ENCODE measurements at places on chromosomes 11 and 22.

- no peak for DNase-seq
These were observed 418.3 kb upstream of the B3GAT1 start for GRCh38 chr11:134830312-134830711.

GRCh38 chr11:115919341-115920091, 415.3 kb upstream of the CADM1 start:
- DNase-seq, result peak; percentile 20

DNA sequence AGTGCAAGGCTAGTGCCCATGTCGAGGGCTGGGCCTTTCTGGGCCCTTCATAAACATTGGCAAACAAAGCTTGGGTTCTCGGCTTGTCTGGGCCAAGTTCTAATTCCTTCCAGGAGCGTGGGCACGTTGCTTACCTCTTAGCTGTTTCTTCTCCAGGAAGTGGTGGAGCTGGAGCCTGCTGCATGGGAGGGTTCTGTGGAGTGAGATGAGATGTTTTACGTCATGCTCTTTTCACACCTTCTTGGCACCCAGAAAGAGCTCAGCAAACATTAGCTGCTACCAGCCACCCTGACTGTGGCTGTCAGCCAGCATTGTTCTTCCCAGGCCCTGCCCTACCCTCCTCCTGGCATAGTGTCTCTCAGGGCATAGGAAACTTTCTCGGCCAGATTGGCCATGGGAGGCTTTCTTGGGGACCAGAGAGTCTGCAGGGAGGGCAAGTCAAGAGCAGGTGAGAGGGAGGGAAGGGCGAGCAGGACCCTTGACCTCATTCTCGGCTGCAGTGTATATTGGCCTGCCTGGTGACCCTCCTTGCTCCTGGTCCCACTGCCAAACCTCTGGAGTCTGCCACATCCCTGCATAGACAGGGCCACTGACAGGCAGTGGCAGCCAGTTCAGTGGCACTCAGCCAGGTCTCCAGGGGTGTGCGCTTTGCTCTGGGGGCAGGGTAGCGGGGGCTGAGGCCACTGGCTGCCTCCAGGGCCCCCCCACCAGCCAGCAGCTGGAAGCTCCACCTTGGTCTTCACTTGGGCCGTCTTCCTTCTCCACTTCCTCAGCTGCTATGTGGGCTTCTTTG, 98.8 kb downstream of the BCR start:
- DNase-seq, result no peak

- DNase-seq, result peak; percentile 15
These were observed 20.3 kb upstream of the SLN start for GRCh38 chr11:107731941-107732688.

DNA sequence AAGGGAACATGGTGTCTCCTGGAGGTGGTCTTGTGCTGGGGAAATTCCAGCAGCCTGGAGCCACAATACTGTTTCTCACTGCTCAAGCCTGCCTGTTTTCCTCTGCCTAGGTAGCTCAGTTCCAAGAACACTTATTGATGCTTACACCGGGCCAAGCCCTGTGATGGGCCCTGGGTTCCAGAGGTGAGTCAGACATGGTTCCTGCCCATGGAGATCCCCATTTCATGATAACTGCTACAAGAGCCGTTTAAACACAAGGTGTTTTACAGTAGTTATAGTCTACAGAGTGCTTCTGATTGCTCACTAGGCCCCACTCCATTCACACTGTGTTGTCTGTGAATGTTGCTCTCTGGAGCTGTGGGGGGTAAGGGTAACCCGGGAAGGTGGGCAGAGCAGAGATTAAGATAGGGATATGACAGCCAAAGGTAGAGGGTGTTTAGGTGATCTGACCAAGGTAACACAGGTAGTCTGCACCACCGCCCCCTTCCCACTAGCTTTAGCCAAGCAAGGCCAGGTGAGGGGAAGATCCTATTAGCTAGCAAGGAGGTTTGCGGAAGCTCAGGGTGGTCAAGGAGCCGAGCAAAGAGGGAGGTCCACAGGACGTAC, 696 bp upstream of the MICAL2 start:
- no peak for DNase-seq

DNA sequence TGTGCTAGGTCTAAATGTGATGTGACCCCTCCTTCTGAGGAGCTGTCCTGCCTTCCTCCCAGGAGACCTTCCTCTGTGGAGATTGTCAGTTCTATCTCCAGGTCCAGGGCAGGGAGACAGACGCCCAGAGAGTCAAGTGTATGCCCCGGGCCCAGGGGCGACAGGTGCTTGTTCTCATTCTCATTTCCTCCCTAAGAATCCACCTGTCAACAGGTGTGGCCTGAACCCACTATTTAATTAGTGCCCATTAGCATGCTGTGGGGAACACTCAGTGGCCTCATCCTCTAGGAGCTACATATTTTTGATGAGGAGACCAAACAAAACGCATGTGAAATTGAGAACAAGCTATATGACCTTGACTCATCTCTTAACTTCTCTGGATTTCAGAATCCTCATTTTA, 9.5 kb downstream of the PKNOX2 start:
- DNase-seq, result no peak

GRCh38 chr11:131206671-131207070, 163.7 kb upstream of the NTM start:
- DNase-seq, result no peak

DNA sequence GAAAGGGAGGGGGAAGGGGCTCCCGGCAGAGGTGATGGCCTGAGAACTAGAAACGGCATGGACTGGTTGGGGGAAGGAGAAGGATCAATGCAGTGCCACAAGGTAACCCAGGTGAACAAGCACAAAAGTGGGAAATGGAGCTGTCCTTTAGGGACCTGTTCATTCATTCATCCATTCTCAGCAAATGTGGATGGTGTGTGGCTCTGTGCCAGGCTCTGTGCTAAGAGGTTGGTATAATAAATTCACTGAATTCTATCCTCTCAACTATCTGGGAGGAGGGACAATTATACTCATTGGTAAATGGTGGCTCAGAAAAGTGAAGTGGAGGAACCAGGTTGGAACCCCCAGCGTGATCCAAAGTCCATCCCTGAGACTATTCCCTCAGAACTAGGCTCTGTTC, 18.6 kb upstream of the ARAP1 start:
- DNase-seq, result no peak

- no peak for DNase-seq
These were observed 65.0 kb upstream of the HORMAD2 start for GRCh38 chr22:30015229-30015797.

- DNase-seq, result peak; percentile 70
These were observed 32.7 kb downstream of the ARHGAP42 start for GRCh38 chr11:100719809-100720221.

DNA sequence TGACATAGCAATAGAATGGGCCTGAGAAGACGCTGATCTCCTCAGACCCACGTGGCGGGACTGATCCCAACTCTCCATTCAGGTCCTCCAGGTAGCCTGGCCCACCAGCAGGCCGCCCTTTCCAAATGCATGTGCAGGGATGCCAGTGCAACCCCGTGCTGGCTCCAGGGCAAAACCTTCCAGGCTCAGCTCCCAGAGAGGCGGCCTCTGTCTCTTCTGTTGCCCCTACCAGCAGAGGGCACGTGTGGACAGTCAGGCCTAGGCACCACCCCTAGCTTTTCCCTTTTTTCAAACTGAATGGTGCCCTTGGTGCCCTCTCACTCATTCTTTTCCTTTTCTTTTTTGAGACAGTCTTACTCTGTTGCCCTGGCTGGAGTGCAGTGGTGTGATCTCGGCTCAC, 121.7 kb downstream of the OSBP2 start:
- no peak for DNase-seq

- no peak for DNase-seq
These were observed 12.7 kb downstream of the MAFF start for GRCh38 chr22:38214302-38215056.

- no peak for DNase-seq
These were observed 1.3 kb upstream of the ZNF202 start for GRCh38 chr11:123742724-123743120.

- DNase-seq, result no peak
These were observed 17.0 kb downstream of the CASP12 start for GRCh38 chr11:104881117-104881794.

GRCh38 chr22:46581538-46582244, 38.5 kb upstream of the GRAMD4 start:
- DNase-seq, result no peak

- DNase-seq, result no peak
These were observed 85.9 kb downstream of the GAB2 start for GRCh38 chr11:78331711-78332110.

GRCh38 chr11:74701351-74701750, 29.9 kb downstream of the CHRDL2 start:
- DNase-seq, result no peak

DNA sequence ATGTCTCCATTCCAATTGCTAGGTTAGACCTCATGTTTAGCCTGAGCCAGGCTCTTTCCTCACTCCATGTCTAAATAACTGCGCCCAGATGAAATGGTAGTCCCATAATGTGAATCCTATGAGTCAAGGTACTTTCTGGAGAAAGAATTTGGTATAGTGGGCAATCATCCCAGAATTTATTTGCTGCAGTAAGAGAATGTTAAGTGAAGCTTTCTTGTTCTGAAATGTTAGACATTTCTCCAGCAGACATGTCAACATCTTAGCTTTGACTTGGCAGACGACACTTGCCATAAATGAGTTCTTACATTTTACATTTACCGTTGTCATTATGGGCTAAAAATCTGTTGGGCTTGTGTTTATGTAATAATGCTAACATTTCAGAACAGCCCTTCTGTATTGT, 165.2 kb downstream of the PGR start:
- DNase-seq, result peak; percentile 61

- peak; percentile 62 for DNase-seq
These were observed at the start of gene YPEL4 for GRCh38 chr11:57649826-57650738. Gene YPEL4, minus strand, starts transcription at chr11:57649912. Its CDS starts 2,805 bp downstream, at chr11:57647107.

- no peak for DNase-seq
These were observed 506.1 kb upstream of the KIRREL3 start for GRCh38 chr11:127506647-127507046.

DNA sequence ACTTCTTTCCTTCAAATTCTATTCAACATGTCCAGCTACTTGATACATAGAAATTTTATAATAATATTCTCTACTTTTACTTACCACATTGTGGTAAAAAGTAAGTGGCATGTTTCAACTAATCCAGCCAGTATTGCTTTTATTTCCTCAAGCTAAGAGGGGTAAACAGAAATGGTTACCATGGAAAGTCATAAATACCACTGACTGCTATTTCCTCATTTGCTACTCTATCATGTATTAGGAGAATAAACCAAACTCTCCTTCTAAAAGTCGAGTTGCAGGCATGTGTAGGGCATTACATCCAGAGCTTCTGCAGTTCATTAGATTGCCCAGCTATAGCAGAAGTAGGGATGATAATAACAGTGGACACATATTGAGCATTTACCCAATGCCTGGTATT, 208.4 kb downstream of the MAML2 start:
- no peak for DNase-seq

GRCh38 chr11:100512475-100512874, 174.6 kb upstream of the ARHGAP42 start:
- DNase-seq, result no peak
